Left ventricle myocardium inferior (tissue), 1 donor: ENCODE measurements at places on chromosomes 6 and 20. TPM values are rescaled to one million over a fixed set of nuclear protein-coding genes. Genes with fewer than 3 reads are reported as not detected.

DNA sequence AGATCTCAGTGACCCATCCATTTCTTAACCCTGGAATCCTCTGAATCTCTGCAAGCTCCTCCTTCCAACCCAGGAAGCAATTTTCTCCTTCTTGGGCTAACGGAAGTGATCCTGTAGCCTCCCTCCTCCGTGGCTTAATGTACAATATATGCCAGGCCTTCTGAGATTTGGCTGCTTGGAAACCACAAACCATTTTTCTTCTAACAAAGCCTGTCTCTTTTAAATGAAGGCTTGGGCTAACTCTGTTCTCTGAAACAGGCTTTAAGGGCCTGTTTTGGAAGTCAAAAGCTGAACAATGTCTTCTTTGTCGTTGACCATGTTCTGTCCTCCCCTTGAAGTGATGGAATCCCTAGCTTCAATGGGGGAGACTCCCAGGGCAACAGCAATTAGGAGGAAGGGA lies 14.9 kb downstream of the FYN start:
- no peak for DNase-seq

DNA sequence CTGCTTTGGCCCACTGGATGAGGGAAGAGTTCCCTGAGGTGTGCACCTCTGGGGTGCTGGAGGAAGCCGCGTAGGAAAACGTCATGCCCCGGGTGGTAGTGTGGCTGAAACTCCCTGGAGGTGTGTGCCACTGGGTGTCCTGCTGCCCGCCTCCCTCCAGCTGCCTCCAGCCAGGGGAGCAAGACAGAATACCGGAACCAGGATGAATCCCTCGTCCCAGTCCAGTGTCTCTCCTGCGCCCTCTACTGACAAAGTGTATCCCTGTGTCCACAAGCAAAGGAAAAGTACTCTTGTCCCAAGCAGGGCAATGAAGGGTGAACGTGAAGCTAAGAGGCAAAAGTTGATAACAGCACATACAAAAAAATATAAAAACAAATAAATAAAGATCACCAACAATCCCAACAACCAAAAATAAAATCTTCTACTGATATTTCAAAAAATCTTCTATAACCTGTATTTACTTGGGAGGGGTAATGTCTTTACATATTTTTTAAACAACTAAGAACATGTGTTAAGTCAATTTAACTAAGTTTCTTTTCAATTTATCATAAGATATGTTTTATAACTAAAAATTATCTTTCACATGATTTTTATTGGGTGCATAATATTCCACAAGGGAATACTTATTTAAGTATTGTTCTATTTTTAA lies 437.6 kb downstream of the MAFB start:
- DNase-seq: no peak

HLA-DQB1 gene
- total RNA-seq: 2.0 TPM

NT5DC1 gene
- 64.3 TPM for total RNA-seq

DNA sequence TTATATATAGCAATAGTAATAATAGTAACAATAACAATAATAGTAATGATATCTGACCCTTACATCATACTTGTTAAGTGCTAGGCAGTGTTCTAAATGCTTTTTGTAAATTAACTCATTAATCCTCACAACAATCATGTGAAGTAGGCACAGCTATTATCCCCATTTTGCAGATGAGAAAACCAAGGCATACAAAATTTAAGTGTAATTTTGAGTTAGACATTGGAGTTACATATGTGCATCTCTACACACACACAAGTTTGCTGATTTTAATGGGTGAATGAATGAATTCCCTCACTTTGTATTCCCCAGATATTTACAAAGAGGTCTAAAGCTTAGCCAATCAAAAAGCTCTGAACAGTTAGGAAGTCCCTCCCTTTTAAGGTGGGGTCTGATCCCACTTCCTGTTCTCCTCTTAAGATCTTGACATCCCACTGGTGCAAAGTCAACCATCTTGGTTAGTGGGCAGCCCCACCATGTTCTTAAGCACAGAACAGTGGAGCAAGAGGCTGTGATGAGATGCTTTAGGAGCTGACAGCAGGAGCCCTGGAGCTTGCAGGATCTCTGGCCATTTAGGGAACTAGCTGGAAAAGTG lies 85.3 kb upstream of the FOXP4 start:
- DNase-seq: no peak

OLIG3 gene
- not detected for total RNA-seq

DNA sequence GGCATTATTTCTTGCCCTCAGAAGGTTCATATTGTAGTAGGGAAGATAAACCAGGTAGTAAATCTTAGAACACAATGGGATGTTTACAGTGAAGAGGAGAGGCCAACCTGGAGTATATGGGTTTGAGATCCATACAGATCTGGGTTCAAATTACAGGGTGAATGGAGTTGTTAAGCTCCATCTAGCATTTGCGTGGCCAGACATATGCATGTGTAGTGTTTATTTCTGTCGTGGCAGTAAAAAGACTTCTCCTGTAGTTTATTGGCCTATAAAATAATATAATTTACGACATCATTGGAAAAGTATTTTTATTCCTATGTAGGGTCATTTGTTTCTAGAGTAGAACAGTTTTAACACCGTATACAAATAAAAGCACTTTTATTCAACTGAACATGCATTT lies 25.2 kb upstream of the TULP4 start:
- DNase-seq: no peak

DNA sequence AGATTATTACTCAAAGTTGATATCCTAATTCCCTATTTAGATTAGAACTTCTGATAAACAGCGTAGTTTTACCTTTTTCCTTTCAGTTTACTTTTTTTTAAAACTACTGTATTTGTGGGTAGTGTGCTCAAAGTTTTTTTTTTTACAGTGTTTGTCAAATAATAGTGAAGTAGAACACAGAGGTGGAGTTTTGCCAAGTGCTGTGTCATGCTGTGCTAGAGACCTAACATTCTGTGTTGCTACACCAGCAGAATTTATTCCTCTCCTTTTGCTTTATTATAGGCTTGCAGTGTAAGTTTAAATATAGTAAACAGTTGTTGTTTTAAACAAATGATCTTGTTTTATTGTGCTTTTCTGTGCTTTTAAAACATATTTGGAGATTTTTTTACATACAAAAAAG lies 125.4 kb downstream of the HIVEP1 start:
- DNase-seq: peak; percentile 22

PBOV1 gene
- not detected for total RNA-seq

GRCh38 chr6:75656479-75656878 lies 54.8 kb downstream of the SENP6 start:
- no peak for DNase-seq

SOX18 gene
- 30.5 TPM for total RNA-seq

DNA sequence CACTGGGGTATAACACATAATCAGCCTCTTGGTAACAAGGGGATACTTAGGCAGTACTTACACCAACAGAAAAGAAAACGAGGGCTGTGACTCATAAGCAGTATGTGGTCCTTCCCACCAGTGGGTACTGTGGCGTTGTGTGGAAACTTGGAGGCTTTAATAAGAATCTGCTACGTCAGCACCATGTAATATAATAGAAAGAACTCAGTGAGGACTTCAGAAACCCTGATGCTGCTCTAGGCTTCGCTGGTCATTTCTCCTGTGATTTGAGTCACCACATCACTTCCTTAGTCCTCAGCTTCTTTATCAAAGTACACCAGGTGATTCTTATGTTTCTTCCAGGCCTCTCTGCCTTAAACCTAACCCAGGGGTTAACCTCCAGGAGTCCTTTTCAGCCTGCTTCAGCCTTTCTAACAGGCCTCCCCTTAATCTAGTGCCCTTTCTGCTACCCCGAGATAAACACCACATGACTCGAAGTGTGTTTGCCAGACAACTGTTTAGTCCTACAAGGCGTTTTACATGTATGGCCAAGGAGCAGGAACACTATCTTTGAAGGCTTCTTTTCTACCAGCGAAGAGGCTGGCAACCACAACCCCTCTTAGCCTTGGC lies 68.5 kb downstream of the FYN start:
- no peak for DNase-seq

CD40 gene
- total RNA-seq: 6.8 TPM

DNA sequence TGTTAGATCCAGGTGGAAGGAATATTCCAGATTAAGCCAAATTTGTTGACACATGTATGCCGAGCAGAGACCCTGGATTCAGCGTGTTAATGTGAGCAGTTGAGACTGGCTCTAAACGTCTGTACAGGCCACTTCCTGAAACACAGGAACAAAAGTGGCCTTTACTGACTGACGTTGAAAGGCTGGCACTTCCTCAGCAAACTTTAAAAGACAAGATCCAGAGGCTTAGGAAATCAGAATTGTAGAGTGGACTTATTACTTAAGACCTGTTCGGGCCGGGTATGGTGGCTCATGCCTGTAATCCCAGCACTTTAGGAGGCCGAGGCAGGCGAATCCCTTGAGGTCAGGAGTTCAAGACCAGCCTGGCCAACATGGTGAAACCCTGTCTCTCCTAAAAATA lies 125.7 kb upstream of the ARID1B start:
- no peak for DNase-seq

DNA sequence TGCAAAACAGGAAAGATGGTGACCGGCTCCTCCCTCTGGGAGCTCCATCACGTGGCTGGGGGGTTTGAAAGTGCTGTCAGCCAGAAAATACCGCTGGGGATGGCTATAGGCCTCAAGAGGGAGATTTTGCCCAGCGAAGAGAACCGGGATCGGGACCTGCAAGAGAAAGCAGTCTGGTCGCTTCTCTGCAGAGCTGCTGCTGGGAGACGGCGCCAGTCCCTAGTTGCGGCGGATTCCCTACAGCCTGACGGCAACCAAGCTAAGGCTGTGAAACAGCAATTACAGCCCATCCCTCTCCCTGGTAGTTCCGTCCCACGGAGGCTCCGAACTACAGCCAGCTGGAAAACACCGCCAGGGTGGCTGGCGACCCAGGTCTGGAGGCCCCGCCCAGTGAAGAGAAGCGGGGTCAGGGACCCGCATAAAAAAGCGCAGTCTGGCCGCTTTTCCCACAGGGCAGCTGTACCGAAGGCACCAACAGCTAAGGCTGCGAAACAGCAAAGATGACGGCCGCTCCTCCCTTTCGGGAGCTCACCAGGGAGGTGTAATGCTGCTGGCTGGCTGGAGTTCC lies 238.1 kb upstream of the IRAK1BP1 start:
- no peak for DNase-seq

- no peak for DNase-seq
Measured at GRCh38 chr20:57215826-57216471, 50.5 kb downstream of the BMP7 start.

KIF6 gene
- 0.69 TPM for total RNA-seq

GRCh38 chr20:44830995-44831394 lies 20.6 kb upstream of the RIMS4 start:
- DNase-seq: no peak

- no peak for DNase-seq
Measured at GRCh38 chr6:97717086-97717485, 434.1 kb upstream of the MMS22L start.

GRCh38 chr6:71489736-71490135 lies 201.1 kb downstream of the OGFRL1 start:
- DNase-seq: no peak

DNA sequence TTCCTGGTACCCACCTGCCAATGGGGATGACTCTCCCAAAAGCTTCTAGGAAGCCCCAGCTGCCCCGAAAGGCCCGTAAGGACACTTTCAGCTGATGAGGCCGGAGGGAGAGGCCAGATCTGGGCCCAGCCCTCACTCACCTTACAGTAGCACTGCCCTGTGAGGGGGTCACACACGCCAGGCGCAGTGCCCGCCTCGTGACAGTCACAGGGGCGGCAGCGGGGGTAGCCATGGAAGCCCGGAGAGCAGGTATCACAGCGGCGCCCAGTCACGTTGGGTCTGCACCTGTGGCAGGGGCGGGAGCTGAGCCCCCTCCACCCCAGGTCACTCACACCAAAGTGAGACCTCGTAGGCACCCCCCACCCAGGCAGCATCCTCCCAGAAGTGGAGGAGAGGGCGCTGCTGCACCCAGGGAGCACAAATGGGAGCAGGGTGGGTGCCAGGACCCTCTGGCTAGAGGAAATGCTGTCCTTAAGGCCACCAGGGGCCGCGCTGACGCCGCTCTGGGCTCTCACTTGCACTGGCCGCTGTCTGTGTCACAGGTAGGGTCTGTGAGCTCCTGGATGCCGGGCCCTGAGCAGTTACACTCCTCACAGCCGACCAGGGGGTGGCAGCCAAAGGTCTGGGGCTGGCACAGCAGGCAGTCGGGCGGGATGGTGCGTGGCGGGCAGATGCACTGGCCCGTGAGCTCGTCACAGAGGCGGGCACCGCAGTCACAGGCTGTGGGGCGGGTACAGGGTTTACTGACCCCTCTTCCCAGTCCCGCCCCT lies 25.1 kb downstream of the ADRM1 start:
- no peak for DNase-seq

VSX1 gene
- total RNA-seq: 0.33 TPM

- no peak for DNase-seq
Measured at GRCh38 chr20:49203746-49204145, 15.5 kb upstream of the DDX27 start.

DNA sequence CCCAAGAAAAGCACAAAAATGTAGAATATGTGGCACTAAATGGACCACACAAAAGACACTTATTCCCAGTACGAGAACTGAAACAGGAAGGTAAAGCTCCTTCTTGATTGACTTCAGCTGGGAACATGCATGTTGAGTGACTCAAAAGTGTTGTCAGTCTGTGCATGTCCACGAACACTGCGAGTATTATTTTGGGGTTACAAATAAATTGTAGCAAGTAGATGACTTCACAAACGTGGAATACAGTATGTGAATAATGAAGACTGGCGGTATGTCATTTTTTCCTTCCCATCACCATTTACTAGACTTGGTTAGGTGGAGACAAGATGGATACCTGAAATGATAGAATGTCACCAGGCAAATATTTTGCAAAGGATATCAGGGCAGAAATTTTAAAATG lies 45.4 kb downstream of the L3MBTL3 start:
- DNase-seq: no peak

PRDM13 gene
- not detected for total RNA-seq

GRCh38 chr6:112243861-112244827 lies 10.2 kb downstream of the LAMA4 start:
- DNase-seq: no peak

FAM162B gene
- 3.5 TPM for total RNA-seq

- no peak for DNase-seq
Measured at GRCh38 chr6:129209355-129209754, 326.4 kb downstream of the LAMA2 start.

FAM209B gene
- 0.47 TPM for total RNA-seq

DNA sequence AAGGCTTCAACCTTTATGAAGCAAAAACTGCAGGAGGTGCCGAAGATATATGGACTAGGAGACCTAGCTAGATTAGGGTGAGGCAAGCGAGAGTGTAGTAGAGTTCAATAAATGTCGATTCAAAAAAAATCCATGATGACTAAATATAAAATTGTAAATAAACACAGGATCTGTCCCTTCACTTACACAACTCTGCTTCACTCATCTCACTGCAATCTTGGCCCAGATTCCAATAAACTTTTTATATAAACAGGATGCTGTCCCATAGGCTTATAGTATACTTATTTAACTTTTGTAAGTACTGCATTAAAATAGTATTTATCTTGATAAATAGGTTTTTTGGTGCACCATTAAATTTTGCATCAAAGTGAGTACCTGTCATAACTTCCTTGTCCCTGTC lies 648.4 kb upstream of the NRSN1 start:
- DNase-seq: no peak

GRCh38 chr6:38542031-38542430 lies 97.7 kb downstream of the BTBD9 start:
- DNase-seq: no peak
